Stimulated activated CD8-positive, alpha-beta memory T cell treated with anti-CD3 and anti-CD28 coated beads, Interleukin-4, amount 100 ng/mL, for 48 hours (primary cell): ENCODE measurements at places on chromosomes 6 and 20.

- no peak for DNase-seq
These were observed 32.3 kb upstream of the SCUBE3 start for GRCh38 chr6:35181308-35181932.

- no peak for DNase-seq
These were observed 10.5 kb downstream of the C6orf118 start for GRCh38 chr6:165298875-165299274.

- DNase-seq = no peak
These were observed 121.2 kb downstream of the PXDC1 start for GRCh38 chr6:3630258-3630835.

DNA sequence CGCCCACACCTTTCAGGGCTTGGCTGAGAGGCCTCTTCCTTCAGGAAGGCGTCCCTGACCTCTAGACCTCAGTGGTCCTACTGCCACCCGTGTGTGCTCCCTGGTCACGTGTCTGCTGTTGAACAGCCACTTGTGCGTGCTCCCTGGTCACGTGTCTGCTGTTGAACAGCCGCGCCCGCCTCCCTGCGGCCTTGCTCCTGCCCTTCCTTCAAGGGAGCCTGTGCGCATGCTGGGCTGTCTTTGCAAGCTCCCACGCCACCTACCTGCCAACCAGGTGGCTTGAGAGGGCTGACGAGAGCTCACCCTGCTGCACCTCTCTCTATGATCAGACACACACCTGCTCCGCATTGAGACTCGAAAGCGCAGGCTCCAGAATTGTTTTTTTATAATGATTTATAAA lies 179.3 kb downstream of the BMP7 start:
- DNase-seq = no peak

GRCh38 chr20:48278961-48279481 lies 493.7 kb upstream of the SULF2 start:
- DNase-seq = no peak

DNA sequence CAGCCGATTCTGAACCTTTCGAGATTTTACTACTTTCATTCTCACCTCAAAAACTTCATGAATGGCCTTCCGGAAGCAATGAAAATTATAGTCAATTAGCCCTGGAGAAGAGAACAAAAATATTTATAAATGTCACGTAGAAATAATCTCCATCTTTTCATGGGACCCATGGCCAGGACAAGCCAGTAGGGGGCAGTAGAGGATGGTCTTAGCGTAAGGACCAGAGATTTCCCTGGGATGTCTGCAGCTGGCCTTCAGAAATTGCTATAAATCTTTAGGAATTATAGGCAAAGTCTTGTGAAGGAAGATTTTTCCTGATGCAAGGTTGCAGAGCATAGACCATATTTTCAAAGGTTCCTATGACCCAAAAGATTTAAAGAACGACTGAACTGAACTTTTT lies 15.6 kb upstream of the UBE2J1 start:
- DNase-seq = peak; percentile 83

GRCh38 chr20:63846128-63846771 lies 15.0 kb upstream of the ABHD16B start:
- no peak for DNase-seq

GRCh38 chr6:166296035-166296883 lies 11.9 kb downstream of the PRR18 start:
- no peak for DNase-seq

- no peak for DNase-seq
These were observed 143.4 kb upstream of the HMGN3 start for GRCh38 chr6:79377888-79378348.

DNA sequence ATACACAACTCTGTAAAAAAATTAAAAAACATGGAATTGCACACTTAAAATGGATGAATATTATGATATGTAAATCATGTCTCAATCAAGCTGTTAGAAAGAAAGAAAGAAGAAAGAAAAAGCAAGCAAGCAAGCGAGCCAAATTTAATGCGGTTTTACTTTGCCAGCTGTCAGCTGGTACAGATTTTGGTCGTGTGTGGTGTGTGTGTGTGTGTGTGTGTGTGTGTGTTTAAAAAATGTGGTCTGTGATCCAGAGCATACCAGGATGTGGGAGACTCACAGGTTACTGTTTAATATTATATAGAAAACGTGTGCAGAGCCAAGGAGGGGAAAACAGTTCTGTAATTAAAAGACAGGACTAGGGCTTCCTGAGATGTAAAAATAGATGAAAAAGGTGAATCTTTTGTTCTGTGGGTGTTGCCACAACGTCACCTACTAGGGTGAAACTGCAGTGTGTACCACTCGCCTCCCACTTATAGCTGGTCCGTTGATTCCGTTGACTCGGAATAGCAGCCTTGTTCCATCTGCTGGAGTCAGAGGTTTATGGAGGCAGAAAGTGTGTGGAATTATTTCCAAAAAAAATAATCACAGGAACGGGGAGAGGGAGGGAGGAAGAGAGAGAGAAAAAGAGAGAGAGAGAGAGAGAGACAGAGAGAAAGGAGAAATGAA lies 197.7 kb downstream of the BCAS1 start:
- peak; percentile 45 for DNase-seq

- no peak for DNase-seq
These were observed 183.3 kb downstream of the NKAIN2 start for GRCh38 chr6:123986938-123987337.

DNA sequence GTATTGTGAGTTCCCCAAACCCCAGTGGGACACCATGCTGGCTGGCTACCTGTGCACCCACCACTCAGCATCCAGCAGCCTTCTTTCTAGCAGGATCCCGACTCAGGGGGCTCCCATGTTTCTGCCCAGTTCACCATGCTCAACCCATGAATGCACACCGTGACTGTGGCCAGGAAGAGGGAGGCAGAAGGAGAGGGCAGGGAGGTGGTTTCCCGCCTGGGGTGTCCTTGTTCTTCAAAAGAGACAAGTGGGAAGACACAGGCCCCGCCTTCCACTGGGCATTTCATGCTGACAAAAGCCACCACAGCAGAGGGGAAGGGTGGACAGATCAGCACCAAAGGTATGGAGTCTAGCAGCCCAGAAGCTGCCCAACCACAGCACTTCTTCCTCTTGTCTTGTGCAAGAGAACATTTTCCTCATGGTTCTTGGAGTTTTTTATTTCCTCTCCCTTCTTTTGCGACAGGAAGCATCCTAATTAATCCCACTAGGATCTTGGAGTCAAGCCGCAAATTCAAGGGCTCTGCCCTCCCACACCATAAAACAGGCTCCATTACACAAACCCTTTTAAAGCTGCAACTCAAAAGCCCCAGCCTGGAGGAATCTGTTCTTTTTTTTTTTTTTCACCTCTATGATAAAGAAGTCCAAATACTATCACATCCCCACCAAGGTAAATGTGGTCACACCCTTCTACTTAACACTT lies 13.5 kb upstream of the ANKRD60 start:
- DNase-seq = no peak

DNA sequence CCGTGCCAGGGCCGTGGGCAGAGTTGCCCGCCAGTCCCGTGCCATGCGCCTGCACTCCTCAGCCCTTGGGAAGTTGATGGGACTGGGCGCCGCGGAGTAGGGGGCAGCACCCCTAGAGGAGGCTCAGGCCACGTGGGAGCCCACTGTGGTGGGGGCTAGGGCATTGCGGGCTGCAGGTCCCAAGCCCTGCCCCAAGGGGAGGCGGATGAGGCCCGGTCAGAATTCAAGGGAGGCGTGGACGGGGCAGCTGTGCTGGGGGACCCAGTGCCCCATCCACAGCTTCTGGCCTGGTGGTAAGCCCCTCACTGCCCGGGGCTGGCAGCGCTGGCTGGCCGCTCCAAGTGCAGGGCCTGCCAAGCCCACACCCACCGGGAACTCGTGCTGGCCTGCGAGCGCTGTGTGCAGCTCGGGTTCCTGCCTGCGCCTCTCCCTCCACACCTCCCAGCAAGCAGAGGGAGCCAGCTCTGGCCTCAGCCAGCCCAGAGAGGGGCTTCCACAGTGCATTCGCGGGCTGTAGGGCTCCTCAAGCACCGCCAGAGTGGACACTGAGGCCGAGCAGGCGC lies 317.8 kb downstream of the HAO1 start:
- no peak for DNase-seq

DNA sequence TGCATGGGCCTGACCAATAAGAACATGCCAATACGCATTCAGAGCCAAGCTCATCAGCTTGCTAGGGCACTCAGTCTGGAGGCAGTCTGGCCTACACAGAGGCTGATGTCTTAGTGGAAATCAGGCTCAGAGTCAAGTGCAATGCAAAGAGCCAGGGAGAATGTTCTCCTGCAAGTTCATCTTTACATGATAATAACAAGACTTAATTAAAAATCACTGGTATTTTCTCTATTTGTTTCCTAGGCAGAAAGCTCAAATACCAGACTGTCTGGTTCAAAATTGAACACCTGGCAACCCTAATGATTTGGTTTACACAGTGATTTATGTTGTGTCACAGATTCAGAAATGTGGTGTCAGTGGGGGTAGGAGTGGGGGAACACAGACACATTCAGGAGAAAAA lies 689.3 kb upstream of the FLRT3 start:
- DNase-seq = no peak
